ENCODE measurements at places on chromosomes 2 and 18.

DNA sequence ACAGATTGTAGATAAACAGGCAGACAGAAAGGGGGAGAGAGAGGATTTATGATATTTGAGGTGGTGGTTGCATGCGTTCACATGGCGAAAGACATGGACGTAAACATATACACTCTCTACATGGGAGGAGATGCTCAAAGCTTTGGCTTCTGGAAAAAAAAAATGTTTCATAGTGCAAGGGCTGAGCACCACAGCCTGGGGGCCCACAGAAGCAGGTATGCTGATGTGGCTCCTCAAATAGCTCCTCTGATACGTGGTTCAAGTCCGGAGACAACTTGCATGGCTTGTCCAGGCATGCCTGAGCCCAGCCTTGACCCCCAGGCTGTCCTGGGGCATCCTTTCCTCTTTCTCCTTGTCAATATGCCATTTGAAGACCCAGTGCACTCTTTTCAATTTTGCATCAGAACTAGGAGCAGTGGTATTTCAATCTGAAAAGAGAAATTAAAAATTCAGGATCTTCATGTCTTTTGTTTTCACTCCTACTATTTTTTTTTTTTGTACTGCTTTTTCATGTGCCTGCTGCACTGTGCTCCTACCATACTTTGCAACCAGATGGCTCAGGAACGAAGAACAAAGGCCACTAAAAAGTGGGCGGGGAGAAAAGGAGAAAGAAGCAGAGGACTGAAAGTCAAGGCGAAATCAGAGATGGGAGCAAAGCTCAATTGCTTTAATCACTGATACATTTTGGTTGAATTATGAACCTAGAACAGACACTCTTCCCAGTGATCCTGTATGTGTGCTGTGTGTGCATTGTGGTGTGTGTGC, 495.7 kb upstream of the TCF4 start:
- no peak for DNase-seq

DNA sequence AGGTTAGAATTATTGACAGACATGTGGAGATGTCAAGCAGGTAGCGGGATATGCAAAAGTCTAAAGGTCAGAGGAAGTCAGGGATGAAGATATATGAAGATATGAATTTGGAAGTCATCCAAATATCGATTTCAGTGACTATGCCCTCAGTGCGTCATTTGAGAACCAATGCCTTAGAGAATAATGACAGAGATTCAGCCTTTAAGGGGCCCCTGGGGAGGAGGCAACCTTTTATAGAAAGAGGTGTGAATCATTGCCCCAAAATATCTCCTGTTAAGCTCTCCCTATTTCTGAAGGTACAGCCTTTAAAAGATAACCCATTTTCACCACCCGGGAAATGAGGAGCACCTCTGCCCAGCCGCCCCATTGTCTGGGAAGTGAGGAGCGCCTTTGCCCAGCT, 223.4 kb downstream of the NCKAP5 start:
- DNase-seq: no peak

- DNase-seq: no peak
Observed at GRCh38 chr2:28469947-28470535, 25.8 kb upstream of the PLB1 start.

DNA sequence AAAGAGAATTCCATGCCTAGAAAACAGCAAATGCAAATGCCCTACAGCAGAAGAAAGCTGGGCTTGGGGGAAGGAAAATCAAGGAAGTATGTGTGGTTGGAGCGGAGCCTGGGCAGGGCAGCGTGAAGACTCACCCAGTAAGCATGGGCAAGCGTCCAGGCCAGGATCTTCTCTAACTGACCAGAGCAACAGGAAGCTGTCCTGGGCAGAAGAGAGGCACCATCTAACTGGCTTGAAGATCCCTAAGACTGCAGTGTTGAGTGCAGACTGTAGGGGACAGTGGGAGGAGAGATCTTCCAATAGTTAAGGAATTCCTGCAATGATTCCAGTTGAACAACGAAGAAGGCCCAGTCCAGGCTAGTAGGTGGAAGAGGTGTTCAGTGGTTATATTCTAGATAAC, 57.9 kb downstream of the NXPH2 start:
- no peak for DNase-seq

Data from NCI-H2081 treated with DMSO at 0.1 percent for 48 hours (cell line).